Skin of body (tissue), 3 donors: ENCODE measurements at places on chromosomes 6 and 20. TPM values are rescaled to one million over a fixed set of nuclear protein-coding genes. Genes with fewer than 3 reads are reported as not detected.

TXLNB gene
- total RNA-seq, result 15.0 TPM

LPIN3 gene
- total RNA-seq, result 15.3 TPM

EDN1 gene
- 6.3 TPM for total RNA-seq

C6orf141 gene
- total RNA-seq, result 7.5 TPM

TP53TG5 gene
- not detected for total RNA-seq

CDYL gene
- 24.8 TPM for total RNA-seq

GRM1 gene
- 0.10 TPM for total RNA-seq

POM121L2 gene
- total RNA-seq, result not detected

RHAG gene
- total RNA-seq, result 5.8 TPM

DZANK1 gene
- total RNA-seq, result 1.7 TPM

C2 gene
- total RNA-seq, result 4.9 TPM

BEND6 gene
- total RNA-seq, result 5.6 TPM

TAAR5 gene
- not detected for total RNA-seq

PTCRA gene
- total RNA-seq, result not detected

NR2E1 gene
- not detected for total RNA-seq

AGER gene
- 2.7 TPM for total RNA-seq

PRR18 gene
- 0.20 TPM for total RNA-seq

IL17A gene
- total RNA-seq, result not detected

OR2H1 gene
- not detected for total RNA-seq

SEMG2 gene
- total RNA-seq, result not detected

SCUBE3 gene
- total RNA-seq, result 2.4 TPM

OR2B3 gene
- total RNA-seq, result not detected

PRICKLE4 gene
- 2.4 TPM for total RNA-seq

ZNF318 gene
- total RNA-seq, result 10.3 TPM

SLC22A3 gene
- 21.4 TPM for total RNA-seq

DUSP15 gene
- total RNA-seq, result 3.2 TPM

TOX2 gene
- 0.89 TPM for total RNA-seq

CD93 gene
- total RNA-seq, result 53.8 TPM

SNX21 gene
- 22.8 TPM for total RNA-seq
